ENCODE measurements at places on chromosomes 1 and 21. TPM values are rescaled to one million over a fixed set of nuclear protein-coding genes. Genes with fewer than 3 reads are reported as not detected.

- no peak overlapping the region for H3K4me3 ChIP-seq
- no peak for DNase-seq
- no peaks in the 10 kb centered on the region for H3K36me3 ChIP-seq
- peaks cover 6% of the 10 kb centered on the region for H3K4me1 ChIP-seq
Observed at GRCh38 chr1:2859881-2860430, 58.5 kb upstream of the TTC34 start.

DNA sequence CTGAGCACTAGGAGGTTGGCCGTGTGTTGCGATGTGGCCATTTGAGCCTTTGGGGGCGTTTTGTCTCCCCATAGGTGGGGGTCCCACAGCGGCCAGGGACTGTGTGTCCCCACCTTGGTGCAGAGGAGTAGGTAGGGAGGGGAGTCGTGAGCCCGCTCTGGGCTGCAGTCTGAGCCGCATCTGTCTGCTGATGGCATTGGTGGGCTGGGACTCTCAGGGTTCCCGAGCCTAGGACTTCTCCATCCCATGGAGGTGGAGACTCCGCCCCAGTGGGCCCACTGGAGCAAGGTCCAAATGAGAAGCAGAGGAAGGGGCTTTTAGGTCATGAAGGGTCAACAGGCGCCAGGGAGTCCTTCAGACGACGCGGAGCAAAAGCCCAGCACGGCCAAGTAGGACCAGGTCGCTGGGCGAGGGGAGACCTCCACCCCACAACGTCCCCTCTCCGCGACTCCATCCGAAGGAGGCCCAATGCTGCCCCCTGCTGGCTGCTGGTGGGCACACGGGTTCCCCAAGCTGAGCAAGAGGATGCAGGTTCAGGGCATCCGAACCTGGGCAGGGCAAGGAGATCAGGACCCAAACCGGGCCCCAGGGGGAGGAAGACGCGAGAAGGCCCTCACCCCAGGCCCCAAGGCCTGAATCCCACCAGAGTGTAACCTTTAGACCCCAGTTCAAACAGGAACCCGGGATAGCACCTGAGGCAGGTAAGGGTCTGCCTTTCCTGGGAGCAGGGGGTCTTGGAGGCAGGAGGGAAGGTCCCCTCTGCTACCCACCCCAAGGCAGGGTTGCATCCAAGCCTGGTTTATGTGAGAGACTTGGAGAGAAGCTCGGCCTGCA is 14.9 kb downstream of the TTC34 start:
- H3K4me3 ChIP-seq = no peak overlapping the region
- no peak for DNase-seq
- H3K27me3 ChIP-seq = peaks cover 22% of the 10 kb centered on the region
- no peaks in the 10 kb centered on the region for H3K36me3 ChIP-seq
- peaks cover 6% of the 10 kb centered on the region for H3K4me1 ChIP-seq

DNA sequence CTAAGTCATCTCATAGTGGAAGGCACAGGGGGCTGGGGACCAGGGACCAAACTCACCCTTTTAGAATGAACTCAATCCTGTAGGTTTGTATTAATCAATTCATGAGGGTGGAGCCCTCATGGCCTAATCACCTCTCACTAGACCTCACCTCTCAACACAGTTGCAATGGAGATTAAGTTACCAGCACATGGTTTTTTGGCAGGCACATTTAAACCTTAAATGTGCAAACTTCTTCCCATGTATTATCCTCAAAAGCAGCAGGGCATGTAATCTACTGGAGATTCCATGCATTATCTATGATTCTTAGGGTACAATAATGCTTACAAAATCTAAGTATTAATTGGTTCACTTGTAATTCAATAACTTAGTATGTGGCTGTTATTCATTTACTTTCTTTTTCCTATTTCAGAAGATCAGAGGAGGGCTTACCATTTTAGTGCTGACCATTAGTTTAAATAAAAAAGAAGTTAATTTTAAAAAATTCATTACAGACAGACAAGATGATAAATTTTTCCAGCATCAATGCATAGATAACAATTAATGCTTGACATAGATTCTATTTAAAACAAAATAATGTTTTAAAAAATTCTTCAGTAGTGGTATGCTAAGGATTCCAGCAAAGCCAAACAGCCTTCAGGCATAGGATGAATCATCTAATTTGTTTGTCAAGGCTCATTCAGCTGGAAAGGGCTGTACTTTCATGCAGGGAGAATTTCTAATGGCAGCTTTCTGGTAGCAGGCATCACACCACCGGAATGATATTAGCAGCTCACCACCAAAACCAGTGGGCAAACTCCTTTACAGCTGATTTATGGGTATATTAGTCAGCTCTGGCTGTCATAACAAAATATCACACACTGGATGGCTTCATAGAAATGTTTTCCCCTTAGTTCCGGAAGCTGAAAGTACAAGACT is 124.6 kb upstream of the ZNF648 start:
- no peaks in the 10 kb centered on the region for H3K27me3 ChIP-seq
- H3K4me3 ChIP-seq = no peak overlapping the region
- H3K36me3 ChIP-seq = no peaks in the 10 kb centered on the region
- peaks cover 19% of the 10 kb centered on the region for H3K4me1 ChIP-seq
- H3K27ac ChIP-seq = no peak overlapping the region

GRCh38 chr1:191895462-191896058 is 262.7 kb upstream of the RGS18 start:
- no peaks in the 10 kb centered on the region for H3K36me3 ChIP-seq
- no peaks in the 10 kb centered on the region for H3K27me3 ChIP-seq
- DNase-seq = no peak
- H3K4me3 ChIP-seq = no peak overlapping the region
- H3K4me1 ChIP-seq = no peaks in the 10 kb centered on the region

DNA sequence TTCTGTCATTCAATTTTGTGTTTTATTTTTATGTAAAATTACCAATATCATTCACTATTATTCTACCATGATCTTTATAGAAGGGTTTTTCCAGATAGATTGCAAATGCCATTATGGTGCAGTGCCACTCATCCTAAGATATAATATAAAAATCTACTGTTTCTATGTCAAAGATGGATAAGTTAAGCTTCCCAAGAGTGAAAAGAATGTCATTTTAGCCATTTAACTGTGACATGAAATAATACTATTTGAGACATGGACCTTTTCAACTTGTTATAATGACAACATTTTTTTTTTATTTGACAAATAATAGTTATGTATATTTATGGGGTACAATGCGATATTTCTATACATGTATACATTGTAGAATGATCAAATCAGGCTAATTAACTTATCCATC is 224.3 kb downstream of the RPS6KC1 start:
- DNase-seq = no peak
- no peaks in the 10 kb centered on the region for H3K27me3 ChIP-seq
- peaks cover 5% of the 10 kb centered on the region for H3K36me3 ChIP-seq
- H3K4me1 ChIP-seq = no peaks in the 10 kb centered on the region
- no peak overlapping the region for H3K4me3 ChIP-seq

DNA sequence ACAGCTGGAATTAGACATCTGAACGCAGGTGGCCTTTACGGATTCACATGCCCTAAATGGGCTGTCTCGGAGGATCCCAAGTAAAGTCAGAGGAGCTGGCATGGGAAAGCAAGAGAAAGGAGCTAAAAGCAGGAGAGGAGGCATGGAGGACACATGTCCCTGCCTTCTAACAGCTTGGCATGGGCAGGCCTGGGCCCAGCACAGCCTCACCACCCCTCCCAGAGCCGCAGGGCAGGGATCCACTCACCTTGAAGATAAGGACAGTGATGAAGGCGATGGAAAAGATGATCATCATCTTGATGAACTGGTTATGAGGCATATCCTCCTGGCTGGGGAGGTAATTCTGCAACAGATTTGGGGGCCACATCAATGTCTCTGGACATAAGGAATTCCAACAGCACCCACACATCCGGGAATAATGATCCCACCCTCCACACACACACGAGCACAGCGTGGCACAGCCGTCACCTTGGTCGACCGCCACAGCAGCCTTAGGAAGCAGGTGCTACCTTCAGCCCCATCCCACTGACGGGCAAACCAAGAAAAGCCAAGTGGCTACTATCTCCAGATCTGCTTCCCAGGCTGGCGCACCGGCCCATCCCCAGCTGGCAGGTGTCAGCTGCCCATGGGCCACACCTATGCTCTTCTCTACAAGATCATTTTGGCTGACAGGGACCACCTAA is 14.1 kb upstream of the MATN1 start:
- H3K4me1 ChIP-seq = no peaks in the 10 kb centered on the region
- H3K27me3 ChIP-seq = no peaks in the 10 kb centered on the region
- no peak for DNase-seq
- H3K4me3 ChIP-seq = no peak overlapping the region

DNA sequence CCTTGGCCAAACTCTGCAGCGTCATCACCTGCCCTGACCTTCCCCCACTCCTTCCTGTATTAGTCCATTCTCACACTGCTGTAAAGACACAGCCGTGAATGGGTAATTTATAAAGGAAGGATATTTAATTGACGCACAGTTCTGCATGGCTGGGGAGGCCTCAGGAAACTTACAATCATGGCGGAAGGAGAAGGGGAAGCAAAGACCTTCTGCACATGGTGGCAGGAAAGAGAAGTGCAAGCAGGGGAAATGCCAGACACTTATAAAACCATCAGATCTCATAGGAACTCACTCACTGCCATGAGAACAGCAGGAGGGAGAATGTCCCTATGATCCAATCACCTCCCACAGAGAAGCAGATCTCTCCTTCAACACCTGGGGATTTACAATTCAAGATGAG is 408.5 kb downstream of the PTPRU start:
- no peaks in the 10 kb centered on the region for H3K36me3 ChIP-seq

FMO2 gene
- total RNA-seq = 69.4 TPM

- no peaks in the 10 kb centered on the region for H3K27me3 ChIP-seq
- H3K27ac ChIP-seq = no peak overlapping the region
- DNase-seq = no peak
- no peak overlapping the region for H3K4me3 ChIP-seq
Observed at GRCh38 chr1:93440272-93440671, 7.6 kb upstream of the FNBP1L start.

ILF2 gene
- 43.6 TPM for total RNA-seq

DNA sequence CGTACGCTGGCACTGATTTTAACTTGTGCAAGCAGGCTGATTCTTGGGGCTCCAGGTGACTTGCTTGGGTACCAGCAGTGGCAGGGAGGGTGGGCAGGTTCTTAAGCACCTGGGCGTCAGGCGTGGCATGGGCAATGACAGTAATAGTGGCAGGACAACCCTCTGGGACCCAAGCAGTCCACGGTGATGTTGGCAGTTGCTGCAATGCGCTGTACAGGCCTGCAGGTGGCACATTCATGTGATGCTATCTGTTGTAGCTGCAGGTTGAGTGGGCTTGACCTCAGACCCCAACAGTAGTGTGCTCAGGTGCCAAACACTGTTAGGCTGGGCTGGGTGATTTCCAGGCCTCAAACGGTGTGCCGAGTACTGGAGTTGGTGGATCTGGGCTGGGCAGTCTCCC is 10.2 kb upstream of the OR10J4 start:
- H3K36me3 ChIP-seq = no peaks in the 10 kb centered on the region
- no peak for DNase-seq
- no peaks in the 10 kb centered on the region for H3K27me3 ChIP-seq
- no peak overlapping the region for H3K4me3 ChIP-seq
- H3K4me1 ChIP-seq = no peaks in the 10 kb centered on the region

AGT gene
- 3.7 TPM for total RNA-seq

DNA sequence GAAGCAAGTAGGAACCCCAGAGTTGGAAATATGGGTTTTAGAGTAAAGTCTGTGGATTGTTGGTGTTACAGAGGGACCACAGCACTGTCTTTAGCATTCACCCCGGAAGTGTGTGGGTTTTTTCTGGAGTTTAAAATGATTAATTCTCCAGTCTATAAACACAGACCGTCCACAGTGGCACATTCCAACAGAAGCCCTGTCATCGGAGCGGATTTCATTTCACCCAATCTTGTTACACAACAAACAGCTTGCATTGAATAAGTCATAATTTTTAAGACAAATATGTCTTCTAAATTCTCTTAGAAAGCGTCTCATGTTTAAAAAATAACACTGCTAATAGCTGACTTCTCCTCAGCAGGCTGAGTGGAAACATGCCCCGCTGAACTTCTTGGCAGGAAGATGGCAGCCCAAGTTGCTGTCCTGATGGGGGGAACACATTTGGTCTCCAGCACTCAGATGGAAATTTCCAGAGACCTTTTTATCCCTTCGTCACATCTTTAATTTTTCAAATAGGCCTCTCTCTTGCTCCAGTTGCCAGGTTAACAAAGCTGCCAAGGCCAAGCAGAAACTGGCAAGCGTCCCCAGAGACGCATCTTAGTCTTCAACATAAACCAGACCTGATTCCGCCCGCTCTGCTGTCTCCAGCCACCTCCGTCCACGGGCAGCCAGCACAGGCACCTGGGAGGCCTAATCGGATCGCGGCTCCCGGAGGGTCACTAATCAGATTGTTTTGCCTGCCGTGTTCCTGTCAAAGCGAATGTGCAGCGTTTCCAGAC is 28.8 kb upstream of the SLC19A1 start:
- peak overlapping the region; percentile 85 for H3K27ac ChIP-seq
- no peak for DNase-seq
- H3K4me3 ChIP-seq = peak overlapping the region; percentile 14
- no peaks in the 10 kb centered on the region for H3K36me3 ChIP-seq
- no peaks in the 10 kb centered on the region for H3K4me1 ChIP-seq
- peaks cover 4% of the 10 kb centered on the region for H3K27me3 ChIP-seq

RGS8 gene
- total RNA-seq = not detected

DNA sequence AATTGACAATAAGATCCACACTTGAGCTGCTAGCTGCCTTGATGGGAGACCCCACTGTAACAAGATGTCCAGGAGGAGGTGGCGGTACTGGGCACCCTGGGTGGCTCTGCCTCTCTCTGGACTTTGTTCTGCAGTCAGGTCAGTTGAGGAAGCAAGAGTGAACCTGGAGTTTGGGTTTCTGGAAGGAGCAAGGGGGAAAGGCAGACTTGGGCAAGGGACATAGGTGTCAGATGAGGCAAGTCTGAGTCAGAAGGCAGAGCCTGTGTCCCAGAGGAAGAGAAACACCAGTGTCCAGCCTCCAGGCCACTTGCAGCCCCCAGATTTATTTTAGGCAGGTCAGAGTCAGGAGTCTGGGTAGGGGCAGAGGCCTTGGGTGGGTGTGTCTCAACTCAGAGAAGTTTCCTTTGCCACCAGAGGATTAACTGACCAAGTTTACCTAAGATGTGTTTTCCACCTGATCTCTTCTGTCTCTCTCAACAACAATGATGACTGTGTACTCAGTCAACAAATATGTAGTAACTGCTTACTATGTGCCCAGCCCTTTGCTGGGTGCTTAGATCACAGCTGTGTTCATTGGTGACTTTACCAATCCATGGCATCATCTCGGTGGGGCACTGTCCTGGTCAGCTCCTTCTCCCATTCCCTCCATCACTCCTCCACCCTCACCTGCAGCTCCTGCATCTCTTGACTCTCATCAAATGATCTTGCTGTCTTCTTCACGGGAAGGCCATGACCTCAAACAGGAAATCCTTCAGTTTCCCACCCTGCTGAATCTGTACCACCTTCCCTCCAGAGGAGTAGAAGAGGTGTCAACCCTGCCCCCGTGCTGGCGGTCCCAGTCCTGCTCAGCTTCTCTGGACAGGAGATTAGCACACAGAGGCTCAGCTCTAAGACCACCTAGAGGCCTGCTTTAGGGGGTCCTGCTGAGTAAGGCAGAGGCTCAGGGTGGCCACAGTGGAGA is 36.6 kb downstream of the ELF3 start:
- no peak overlapping the region for H3K27ac ChIP-seq
- no peaks in the 10 kb centered on the region for H3K4me1 ChIP-seq
- no peaks in the 10 kb centered on the region for H3K36me3 ChIP-seq
- DNase-seq = no peak
- H3K27me3 ChIP-seq = peaks cover 8% of the 10 kb centered on the region
- no peak overlapping the region for H3K4me3 ChIP-seq

HSD3B2 gene
- total RNA-seq = not detected

LCE5A gene
- total RNA-seq = not detected

- H3K36me3 ChIP-seq = no peaks in the 10 kb centered on the region
- H3K27me3 ChIP-seq = no peaks in the 10 kb centered on the region
- no peak for DNase-seq
- peak overlapping the region; percentile 45 for H3K27ac ChIP-seq
- H3K4me1 ChIP-seq = no peaks in the 10 kb centered on the region
Observed at GRCh38 chr1:172135978-172136610, 284.4 kb upstream of the C1orf105 start.
